ENCODE measurements at places on chromosomes 6 and 20.

GRCh38 chr20:61382194-61382593 lies 130.1 kb downstream of the CDH4 start:
- no peak for DNase-seq

DNA sequence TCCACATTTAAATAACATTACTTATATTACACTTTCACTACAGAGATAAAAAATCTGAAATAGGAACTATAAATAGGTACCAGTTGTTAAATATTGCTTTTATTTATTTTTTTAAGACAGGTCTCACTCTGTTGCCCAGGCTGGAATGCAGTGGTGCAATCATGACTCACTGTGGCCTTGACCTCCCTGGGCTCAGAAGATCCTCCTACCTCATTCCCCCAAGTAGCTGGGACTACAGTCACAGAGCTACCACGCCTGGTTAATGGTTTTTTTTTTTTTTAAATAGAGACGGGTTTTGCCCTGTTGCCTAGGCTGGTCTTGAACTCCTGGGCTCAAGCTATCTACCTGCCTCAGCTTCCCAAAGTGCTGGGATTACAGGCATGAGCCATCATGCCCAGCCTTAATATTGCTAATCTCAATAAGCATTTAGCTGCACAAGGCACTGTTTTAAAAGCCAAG lies 17.3 kb downstream of the EEF1E1 start:
- DNase-seq: peak; percentile 93

DNA sequence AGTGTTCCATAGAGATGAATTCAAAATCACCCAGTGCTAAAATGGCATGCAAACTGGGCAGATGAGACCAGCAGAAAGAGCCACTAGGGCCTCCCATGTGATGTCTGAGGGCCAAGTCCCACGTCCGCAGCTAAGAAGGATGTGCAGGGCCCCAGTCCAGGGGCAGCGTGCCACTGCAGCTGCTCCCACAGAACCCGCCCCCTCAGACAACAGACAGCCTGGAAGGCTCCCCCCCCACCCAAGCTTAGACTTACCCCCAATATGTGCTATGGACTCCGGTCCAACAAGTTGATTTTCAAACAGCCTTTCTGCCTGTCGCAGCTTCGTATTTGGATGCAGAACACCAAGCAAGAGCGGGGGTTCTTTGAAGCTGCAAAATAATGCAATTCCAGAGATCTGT lies 14.0 kb downstream of the APMAP start:
- DNase-seq: no peak

- DNase-seq: no peak
Observed at GRCh38 chr6:31762878-31763618, 592 bp downstream of the SAPCD1 start.

DNA sequence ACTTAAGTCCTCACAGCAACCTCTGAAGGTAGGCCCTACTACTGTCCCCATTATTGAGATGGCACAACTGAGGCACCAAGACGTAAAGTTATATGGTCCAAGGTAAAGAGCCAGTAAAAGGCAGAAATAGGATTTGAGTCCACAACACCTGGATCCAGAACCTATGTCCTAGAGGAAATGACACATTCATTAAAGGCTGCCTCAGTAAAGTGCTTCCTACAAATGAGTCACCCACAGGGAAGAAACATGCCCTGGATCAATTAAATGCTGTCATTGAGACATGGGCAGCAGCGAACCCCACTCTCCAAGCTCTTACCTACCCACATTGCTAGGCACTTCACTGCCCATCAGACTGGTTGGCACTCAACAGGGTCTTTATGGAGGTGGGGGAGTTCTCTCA lies 600.9 kb downstream of the PTPRT start:
- DNase-seq: no peak

DNA sequence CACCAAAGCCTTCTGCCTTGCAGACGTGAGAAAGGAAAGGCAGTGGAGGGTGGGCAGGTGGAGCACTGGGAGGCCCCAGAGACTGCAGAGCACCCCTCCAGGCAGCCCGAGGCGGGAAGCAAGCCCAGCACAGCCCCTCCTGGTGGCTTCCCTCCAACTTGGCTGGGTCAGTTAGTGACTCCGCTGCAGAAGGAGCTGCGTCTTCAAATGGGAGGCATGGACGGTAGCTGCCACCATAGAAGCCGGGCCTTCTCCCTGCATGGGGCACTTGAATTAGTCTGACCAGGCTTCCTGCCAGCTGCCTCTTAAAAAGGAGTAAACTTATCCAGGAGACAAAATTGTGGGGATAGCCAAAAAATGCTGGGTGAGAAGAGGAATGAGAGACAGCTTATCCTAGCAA lies 88.0 kb upstream of the RPS6KA2 start:
- DNase-seq: no peak

GRCh38 chr6:1385129-1386037 lies 4.0 kb upstream of the FOXF2 start:
- DNase-seq: peak; percentile 56

- no peak for DNase-seq
Observed at GRCh38 chr6:160583794-160584193, 80.3 kb downstream of the LPA start.

DNA sequence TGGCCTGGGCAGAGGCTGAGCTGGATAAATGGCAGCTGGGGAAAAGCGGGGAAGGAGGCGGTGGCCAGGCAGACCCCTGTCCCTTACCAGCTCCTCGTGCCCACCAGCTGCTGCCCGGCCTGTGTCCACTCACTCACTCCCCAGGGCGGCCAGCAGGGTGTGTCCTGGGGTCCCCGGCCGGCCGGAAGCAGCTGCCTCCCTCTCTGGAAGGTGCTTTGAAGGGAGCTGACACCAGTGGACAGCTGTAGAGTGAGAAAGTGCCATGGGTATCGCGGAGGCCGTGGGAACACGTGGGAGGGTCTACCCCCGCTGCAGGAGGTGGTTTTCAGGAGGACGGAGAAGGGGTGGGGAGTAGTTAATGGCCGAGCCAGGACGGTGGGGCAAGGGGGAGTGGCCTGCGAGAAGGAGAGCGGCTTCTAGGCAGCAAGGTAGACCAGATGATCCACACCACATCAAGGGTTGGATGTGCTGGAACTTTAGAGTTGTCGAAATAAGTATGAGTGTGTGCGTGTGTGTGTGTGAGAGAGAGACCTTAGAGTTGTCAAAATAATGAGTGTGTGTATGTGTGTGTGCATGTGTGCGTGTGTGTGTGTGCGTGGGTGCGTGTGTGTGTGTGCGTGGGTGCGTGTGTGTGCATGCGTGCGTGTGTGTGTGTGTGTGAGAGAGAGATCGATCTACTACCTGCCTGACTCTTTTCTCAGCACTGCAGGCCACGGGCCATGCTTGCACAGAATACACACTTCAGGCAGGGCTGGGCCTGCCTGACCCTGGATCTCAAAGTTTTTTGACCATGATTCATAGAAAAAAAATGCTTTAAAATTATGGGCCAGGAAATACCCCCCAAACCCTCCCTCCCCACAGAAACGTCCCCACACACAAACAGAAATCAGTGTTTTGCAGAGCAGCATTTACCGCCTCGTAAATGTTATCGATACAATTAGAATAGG lies 43.9 kb downstream of the CDH4 start:
- no peak for DNase-seq

DNA sequence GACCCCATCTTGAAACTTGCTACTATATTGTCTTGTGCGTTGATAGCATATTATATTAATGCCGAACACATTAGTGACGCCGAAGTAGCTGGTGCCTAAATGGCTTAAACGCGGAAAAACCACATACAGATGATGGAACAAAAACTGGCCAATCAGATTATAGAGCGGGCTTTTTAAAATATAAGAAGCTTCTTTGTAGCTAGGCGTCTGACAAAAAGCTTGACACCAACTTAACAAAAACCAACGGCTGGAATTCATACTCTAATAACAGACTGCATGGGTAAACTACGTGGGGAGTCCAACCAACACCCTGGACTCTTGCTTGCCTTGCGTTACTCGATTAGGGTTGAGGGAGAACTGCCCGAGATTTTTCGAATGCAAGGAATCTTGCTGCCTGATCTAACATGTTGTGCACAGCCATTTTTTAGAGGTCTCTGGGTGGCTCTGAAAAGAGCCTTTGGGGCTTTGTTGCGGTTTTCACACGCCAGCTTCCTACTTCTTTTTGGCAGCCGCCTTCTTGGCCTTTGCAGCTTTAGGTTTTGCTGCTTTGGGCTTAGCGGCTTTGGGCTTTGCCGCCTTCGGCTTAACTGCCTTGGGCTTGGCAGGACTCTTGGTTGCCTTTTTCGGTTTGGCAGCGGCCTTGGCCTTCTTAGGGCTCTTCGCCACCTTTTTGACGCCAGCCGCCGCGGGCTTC lies 45.7 kb downstream of the OR2B2 start:
- DNase-seq: peak; percentile 37

DNA sequence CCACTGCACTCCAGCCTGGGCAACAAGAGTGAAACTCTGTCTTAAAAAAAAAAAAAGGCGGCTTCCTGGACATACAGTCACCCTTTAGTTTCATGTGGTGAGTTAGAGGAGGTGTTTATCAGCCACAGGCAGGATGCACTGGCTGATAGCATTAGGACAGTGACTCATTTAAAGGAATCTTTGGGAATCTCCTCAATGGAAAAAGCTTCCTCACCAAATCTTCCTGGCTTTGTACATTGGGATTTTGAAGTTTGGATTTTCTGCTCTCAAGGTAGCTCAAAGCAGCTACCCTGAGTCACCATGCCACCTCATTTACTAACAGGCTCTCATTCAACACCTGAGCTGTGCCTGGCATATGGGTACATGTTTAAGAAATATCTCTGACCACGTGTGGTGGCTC lies 20.2 kb downstream of the PRPH2 start:
- no peak for DNase-seq

DNA sequence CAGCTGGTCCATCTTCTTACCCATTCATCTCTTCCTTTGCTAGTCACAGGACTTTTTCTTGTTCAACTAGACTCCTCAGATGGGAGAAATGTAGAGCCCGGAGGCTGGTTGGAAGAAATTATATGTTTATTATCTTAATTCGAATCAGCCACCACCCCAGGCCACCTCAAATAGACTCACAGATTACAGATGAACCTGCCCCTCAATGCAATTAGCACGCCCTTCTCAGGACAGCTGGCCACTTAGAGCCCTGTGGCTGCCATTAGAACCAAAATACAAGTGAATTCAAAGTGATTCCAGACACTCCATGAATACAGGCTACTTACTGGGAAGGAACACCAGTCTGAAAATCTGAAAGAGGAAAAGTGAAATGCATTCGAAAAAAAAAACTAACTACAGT lies 176.4 kb downstream of the MAFB start:
- no peak for DNase-seq

DNA sequence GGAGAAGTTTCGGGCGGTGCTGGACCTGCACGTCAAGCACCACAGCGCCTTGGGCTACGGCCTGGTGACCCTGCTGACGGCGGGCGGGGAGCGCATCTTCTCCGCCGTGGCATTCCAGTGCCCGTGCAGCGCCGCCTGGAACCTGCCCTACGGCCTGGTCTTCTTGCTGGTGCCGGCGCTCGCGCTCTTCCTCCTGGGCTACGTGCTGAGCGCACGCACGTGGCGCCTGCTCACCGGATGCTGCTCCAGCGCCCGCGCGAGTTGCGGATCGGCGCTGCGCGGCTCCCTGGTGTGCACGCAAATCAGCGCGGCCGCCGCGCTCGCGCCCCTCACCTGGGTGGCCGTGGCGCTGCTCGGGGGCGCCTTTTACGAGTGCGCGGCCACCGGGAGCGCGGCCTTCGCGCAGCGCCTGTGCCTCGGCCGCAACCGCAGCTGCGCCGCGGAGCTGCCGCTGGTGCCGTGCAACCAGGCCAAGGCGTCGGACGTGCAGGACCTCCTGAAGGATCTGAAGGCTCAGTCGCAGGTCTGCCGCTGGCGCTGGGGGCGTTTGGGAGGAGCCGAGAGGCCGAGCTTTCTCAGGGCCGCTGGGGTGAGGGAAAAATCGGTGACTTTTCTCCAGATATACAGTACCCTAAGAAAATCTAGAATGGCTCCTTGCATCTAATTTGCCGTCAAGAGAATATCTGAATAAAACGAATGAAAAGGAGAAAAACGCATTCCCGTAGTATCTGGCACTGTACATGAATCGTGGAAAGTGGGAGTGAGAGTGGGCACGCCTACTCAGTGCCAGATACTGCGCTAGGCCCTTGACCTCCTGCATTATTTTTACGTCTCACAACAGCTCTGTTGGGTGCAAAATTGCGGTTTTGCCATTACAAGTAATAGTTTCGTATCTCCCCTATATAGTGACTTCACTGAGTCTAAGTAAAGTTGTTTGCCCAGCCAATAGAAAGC lies 1.0 kb downstream of the CALHM6 start:
- DNase-seq: peak; percentile 42

DNA sequence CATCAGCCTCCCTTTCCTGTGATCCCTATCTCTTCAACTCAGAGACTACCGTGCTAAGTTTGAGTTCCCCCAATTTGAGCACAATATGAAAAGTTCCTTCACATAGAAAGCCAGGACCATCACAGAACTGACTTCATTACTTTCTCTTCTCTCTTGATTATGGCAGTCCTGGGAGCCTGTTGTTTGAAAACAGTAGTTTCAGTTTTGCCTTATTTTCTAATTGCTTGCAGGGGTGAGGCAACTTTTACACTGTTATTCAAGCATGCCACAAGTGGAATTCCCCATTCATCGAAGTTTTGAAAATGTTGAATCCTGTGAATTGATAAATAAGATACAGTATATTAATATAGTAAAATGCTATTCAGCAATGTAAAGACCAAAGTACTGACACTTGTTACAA lies 569.7 kb upstream of the MARCKS start:
- no peak for DNase-seq
